ENCODE measurements at places on chromosomes 1 and 21.

DNA sequence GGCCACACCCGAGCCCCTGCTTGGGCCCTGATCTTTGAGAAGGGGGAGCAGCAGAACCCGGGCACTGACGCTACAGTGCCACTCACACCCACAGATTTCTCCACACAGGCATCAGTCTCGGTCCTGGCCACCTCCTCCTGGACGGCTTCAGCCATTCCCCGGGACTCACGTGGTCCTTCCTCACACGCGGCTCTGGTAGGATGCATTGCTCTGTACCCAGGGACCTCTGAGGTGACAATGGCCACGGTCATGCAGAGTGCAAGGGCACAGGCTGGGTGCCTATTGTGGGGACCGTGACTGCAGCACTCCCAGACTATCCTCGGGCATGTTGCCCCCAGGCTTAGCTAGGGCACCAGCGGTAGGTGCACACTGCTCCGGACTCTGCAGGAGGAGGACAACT, 11.8 kb upstream of the ZNF670 start:
- DNase-seq: no peak

GRCh38 chr1:61213245-61214011, 131.1 kb downstream of the NFIA start:
- DNase-seq: no peak

DNA sequence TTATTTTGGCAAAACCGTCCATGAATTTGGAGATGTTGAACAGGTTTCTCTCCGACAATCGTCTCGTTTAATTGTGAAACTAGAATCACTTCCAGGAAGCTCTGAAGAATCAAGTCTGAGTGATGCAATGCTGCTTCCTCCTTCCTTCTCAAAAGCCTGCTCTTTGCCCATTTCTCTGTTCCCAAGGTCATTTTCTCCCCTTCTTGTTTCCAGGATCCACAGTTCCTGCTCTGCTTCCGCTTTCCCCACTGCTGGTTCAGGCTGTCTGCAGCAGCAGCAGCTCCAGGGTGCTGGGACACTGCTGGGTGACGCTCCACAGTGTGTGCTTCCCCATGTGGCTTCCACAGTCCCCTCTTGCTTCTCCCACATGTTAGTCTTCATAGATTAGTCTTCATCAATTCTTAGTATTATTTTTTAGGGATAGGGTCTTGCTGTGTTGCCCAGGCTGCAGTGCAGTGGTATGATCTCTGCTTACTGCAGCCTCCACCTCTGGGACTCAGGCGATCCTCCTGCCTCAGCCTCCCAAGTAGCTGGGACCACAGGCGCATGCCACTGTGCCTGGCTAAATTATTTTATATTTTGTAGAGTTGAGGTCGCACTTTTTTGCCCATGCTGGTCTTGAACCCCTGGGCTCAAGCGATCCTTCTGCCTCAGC, 156.2 kb downstream of the DYRK1A start:
- no peak for DNase-seq

GRCh38 chr1:91569411-91570119, 68.9 kb downstream of the CDC7 start:
- no peak for DNase-seq

- no peak for DNase-seq
Observed at GRCh38 chr1:186750257-186750656, 70.0 kb upstream of the PTGS2 start.

DNA sequence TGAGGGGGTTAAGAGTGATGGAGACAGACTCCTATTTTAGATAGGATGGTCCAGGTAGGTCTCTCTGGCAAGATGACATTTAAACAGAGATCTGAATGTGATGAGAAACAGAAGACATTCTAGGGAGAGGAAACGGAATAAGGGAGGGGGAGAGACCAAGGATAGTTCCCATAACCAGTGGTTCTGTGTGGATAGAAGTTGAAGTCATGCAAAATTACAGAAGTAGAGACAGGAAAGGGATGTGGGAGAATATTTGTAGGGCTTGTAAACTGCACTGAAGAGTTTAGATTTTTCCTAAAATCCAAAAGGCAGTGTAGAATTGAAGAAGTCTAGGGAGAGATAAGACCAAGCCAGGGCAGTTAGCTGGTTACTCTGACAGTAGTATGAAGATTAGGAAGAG, 200.6 kb downstream of the GRIK1 start:
- no peak for DNase-seq

- no peak for DNase-seq
Observed at GRCh38 chr21:46154955-46155513, 345 bp downstream of the FTCD start.

- DNase-seq: no peak
Observed at GRCh38 chr1:101175886-101176285, 60.9 kb upstream of the S1PR1 start.

DNA sequence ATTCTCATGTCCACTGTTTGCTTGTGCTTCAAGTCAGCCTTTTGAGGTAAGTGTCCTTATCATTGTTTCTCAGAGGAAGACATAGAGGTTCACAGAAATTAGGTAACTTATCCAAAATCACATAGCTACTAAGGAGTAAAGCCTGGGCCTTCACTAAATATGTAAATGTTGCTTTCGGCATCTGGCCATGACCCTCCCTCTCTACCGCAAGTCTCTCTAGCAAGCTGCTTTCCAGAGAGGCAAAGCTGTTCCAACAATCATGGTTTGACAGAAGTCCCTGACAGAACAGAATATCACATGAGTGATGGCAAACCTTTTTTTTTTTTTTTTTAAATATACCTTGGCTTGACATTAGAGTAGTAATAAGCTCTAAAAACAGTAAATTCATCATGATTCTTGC, 94.5 kb upstream of the F3 start:
- DNase-seq: no peak

GRCh38 chr1:11594222-11594621, 60.0 kb downstream of the FBXO2 start:
- DNase-seq: no peak

DNA sequence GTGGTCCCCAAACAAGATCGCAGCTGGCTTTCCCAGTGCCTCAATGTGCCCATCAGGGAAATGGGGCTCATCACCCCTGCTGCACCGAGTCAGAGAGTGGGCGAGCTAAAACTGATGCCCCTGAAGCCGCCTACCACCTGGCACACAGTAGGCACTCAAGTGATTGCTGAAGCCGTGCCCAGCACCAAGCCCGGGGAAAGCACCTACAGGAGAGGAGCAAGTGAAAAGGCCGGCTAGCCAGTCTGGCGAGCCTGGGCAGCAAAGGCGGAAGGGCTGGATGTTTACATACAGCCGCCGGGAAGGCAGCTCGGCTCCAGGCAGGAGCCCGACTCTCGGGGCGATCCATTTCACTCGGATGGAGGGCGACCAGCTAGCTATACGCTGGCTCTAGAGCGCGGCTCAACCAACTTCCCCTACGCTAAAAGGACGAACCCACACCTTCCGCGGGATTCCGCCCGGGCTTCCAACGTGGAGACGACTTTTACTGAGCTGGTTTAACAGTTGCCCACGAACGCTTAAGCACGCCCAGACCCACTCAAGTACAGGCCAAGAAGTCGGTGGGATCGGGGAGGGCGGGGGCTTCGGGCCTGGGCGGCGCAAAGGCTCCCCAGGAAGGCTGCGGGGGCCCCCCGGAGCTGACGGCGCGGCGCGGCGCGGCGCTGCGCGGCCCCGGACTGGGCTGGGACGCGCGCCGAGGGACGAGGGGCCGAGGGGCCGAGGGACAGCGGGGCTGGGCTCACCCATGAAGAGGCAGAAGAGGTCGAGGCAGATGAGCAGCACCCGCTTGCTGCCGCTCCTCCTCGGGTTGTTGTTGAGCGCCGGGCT, 1.0 kb downstream of the PLPP3 start:
- DNase-seq: peak; percentile 43

- DNase-seq: no peak
Observed at GRCh38 chr1:20059847-20060246, 10.1 kb upstream of the PLA2G5 start.

DNA sequence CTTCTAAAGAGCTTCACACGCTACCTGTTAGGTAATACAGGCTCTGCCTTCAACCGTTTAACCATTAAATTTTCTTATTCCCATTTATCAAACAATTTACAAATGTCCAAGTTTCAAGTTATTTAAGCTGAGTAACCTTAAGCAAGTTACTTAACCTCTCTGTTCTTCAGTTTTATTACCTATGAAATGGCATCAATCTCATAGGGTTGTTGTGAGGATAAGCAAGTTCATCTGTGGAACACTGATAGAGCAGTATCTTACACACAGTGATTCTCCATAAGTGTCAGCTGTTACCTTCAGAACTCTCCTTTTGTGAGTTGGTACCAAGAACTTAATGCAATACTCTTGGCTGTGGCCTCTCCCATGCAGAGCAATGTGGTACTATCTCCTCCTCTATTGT, 40.0 kb downstream of the GRIK3 start:
- no peak for DNase-seq

DNA sequence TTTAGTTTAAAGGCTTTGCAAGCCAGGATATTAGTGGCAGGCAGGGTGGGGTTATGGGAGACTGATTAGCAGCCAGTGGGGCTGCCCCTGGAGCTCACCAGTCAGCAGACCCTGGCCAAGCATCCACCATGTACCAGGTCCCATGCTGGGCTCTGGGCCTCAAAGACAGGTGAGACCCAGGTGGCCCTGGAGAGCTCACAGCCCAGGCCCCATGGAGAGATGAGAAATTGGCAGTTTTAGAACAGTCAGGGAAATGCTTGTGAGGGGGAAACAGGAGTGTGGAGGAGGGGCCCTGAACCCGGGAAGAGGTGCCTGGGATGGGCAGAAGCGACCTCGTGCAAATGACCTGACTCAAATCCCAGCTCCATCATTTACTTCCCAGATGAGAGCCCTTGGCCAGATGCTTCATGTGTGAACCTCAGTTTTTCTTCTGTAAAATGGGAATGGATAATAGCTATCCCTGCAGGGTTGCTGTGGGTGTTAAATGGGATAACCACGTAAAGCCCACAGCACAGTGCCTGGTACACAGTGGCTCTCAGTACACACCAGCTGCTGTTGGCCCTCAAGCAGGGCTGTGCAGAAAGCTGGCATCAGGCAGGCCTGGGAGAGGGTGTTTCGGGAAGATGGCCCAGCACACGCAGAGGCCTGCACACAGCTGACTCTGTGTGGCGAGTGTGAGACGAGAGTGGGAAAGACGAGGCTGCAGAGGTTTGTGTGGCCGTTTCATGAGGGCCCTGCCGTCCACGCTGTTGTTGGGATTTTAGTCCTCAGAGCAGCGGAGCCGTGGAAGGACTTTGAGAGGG, 518.5 kb downstream of the PTPRU start:
- DNase-seq: peak; percentile 22

DNA sequence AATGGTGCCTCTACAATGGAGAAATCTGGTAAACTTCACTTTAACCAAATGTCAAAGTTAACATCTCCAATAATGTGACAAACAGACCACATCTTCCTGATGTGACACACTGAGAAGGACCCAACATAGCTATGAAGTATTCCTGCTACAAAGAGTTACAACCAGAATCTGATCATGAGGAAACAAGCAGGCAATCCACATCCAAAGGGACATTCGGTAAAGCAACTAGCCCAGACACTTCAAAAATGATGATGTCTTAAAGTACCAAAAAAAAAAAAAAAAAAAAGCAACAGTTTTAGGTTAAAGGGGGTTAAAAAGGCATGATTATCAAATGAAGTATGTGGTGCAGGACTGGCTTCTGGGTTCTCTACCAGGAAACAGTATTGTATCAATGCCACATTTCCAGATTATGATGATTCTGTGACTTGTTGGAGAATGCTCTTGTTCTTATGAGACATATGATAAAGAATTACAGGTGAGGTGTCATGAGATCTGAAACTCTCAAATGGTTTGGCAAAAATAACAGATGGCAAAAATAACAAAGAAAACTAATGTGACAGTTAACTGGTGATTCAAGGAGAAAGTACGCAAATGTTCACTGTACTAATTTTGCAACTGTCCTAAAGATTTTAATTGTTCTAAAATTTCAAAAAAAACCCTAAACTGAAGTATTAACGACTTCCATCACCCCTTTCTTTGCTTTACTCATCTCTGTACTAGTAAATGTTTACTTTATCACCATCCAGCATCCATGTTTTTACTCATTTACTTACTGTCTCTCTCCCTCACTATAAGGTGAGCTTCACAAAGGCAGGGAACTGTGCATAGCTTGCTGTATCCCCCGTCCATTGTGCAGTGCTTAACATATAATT, 2.8 kb downstream of the CD58 start:
- DNase-seq: no peak

DNA sequence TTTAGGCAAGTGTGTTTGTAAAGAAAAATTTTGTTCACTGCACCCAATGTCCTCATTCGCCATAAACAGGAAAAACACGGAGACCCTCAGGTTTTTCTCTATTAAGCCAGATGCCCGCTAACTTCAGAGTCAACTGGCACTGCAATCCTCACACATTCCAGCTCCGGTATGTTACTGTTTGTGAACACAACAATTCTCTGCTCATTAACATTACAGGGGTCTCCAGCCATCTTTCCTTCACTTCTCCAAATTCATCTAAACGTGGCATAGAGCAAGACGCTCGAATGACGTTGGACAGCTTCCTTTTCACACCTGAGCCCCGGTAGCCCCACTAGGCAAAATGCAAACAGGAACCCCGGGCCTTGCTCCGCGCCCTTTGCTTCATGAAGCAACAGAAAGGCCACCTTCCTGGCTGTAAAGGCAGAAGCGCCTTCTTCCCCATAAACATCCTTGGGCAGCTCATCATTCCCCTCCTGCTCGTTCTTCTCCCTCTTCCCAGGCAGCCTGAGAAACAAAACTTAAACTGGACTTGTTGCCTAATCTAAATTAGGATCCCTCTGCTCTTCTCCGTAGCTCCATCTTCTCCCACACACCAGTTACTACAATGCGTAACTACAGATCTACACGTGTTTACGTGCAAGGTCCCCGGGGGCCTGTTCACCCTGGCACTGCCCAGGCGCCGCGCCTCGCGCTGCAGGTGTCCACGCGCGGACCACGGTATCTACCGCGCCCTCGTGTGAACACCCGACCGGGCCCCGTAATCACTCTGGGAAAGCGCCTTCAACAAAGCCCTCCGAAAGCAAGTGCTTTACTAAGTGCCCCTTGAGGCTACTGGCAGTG, 1.2 kb downstream of the LBR start:
- DNase-seq: peak; percentile 57

GRCh38 chr21:42140196-42140934, 69.2 kb downstream of the UMODL1 start:
- DNase-seq: no peak

All from COR-L47 (cell line).